Natural killer cell (primary cell): ENCODE measurements at places on chromosomes 3 and 15.

DNA sequence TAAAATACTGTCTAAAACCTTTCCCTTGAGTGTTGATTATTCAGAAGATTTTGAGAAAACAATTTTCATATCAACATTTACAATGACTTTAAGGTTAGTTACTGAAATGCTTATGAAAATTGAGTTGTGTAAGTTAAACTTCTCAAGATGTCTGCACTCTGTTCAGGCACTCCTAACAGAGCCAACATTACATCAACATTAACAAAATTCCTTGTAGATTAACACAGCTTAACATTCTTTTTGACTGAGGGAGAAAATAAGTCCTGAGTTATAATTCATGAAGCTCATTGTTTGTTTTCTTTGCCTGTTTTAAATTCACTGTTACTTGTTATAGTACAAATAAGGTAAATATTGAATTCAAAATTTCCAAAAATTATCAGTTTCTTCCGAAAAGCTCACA lies 9.0 kb downstream of the ACKR4 start:
- DNase-seq: no peak
- H3K4me3 ChIP-seq: no peak overlapping the region
- peaks cover 9% of the 10 kb centered on the region for H3K36me3 ChIP-seq
- no peak overlapping the region for H3K27ac ChIP-seq

GRCh38 chr15:47516558-47516957 lies 200.7 kb upstream of the SEMA6D start:
- H3K4me1 ChIP-seq: no peaks in the 10 kb centered on the region
- no peak overlapping the region for H3K4me3 ChIP-seq
- no peak overlapping the region for H3K27ac ChIP-seq
- H3K36me3 ChIP-seq: no peaks in the 10 kb centered on the region
- H3K27me3 ChIP-seq: no peaks in the 10 kb centered on the region
- no peak for DNase-seq

DNA sequence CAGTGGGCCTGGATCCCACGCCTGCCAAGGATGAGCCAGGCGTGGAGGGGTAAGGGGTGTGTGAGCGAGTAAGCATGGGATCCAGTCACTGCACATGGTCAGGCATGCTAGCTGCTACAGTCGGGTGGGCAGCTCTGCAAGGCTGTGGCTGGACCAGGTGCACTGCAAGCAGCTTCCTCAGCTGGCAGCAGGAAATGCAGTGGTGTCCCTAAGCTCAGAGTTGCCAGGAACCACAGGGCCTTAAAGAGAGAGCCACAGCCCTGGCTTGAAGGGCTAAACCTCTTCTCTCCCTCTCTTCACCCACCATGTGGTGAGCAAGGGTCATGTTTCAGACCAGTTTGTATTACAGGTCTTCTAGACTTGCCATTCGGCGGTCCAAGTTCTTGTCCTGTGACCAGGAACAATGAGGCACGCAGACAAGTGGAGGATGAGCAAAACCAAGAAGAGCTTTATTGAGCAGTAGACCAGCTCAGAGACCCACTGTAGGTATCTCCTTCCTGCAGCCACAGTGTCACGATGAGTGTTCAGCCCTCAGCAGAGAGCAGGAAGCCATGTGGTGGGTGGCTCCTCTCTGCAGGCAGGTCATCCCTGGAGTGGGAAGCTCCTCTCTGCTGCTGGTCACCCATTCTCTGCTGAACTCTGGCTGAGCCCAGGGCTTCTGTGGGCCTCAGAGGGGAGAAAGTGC lies 511.9 kb downstream of the PYDC2 start:
- no peak overlapping the region for H3K4me3 ChIP-seq
- H3K36me3 ChIP-seq: no peaks in the 10 kb centered on the region
- H3K27me3 ChIP-seq: no peaks in the 10 kb centered on the region

DNA sequence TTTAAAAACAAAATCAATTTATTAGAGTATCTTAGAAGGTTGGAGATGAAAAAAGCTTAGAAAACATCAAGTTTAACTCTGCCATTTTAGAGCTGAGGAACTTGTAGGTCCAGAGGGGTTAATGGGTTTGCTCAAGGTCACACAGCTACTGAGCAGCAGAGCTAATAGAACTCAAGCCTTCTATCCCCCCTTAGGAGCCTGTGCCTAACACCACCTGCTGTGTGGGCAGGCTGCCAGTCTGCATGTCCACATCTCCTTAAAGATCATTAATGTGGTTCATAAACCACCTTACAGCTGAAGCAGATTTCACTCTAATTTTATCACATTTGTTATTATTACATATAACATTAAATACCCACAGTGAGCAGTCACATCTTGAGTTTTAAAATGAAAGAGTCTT lies 14.1 kb upstream of the SLC35G2 start:
- H3K4me3 ChIP-seq: no peak overlapping the region
- peaks cover 10% of the 10 kb centered on the region for H3K4me1 ChIP-seq
- H3K27me3 ChIP-seq: no peaks in the 10 kb centered on the region
- H3K36me3 ChIP-seq: no peaks in the 10 kb centered on the region

DNA sequence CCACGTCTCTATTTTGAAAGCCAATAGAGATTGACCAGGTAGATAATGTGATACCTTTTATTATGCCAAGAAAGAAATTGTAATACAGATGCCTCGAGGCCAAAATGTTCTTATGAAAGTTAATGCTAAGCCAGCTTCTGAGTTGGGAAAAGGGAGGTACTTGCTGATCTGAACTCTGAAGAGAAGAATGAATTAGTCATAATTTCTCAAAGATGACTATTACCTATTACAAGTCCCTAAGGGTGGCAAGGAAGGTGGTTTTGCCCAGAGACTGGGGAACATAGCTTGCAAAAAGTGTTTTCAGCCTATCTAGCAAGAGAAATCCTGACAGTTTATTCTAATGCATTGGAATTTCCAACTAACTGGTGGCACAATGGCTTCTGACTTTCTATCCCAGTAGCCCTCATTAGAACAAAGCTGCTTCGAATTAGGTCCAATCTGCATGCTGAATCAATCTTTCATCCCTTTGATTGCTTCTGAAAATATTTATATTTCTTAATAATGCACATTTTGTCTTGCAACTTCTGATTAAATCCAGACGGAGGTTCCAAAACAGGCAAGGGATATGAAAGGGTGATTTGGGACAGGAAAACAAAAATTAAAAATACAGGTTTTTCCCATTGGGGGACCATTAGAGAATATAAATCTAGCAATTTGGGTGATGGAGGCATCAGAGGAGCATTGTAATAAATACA lies 17.7 kb upstream of the NR2F2 start:
- no peaks in the 10 kb centered on the region for H3K4me1 ChIP-seq
- H3K27ac ChIP-seq: no peak overlapping the region
- H3K36me3 ChIP-seq: no peaks in the 10 kb centered on the region
- DNase-seq: no peak

DNA sequence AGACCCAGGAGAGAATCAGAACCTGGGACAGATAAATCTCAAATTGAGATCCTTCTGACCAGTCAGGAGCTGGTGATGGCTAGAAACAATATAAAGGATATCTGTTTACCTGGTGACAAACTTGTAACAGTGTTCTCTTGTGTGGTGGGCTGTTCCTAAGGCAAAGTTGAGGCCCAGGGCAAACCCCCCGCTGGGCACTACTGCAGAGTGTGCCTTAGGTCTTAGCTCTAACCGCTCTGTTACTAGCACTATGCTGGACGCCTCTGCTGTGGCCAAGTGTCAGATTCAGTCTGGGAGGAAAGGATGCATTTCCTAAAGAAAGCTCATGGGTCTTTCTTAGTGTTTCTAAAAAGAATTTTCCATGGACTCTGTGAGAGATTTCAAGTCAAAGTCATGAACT lies 146.5 kb upstream of the MEIS2 start:
- no peak overlapping the region for H3K4me3 ChIP-seq
- H3K27ac ChIP-seq: no peak overlapping the region
- DNase-seq: no peak

- H3K27me3 ChIP-seq: no peaks in the 10 kb centered on the region
- no peak overlapping the region for H3K27ac ChIP-seq
- H3K4me1 ChIP-seq: no peaks in the 10 kb centered on the region
- H3K36me3 ChIP-seq: no peaks in the 10 kb centered on the region
- no peak overlapping the region for H3K4me3 ChIP-seq
Observed at GRCh38 chr3:53949541-53949940, 57.9 kb upstream of the SELENOK start.

GRCh38 chr3:127574880-127575878 lies 15.4 kb downstream of the TPRA1 start:
- H3K27me3 ChIP-seq: no peaks in the 10 kb centered on the region
- peak; percentile 76 for DNase-seq
- peaks cover 22% of the 10 kb centered on the region for H3K4me1 ChIP-seq
- no peak overlapping the region for H3K4me3 ChIP-seq
- peaks cover 23% of the 10 kb centered on the region for H3K36me3 ChIP-seq
- H3K27ac ChIP-seq: no peak overlapping the region

GRCh38 chr3:139454346-139454745 lies 22.0 kb downstream of the RBP2 start:
- no peak overlapping the region for H3K27ac ChIP-seq
- no peak for DNase-seq
- H3K36me3 ChIP-seq: no peaks in the 10 kb centered on the region
- no peak overlapping the region for H3K4me3 ChIP-seq

- no peaks in the 10 kb centered on the region for H3K4me1 ChIP-seq
Observed at GRCh38 chr3:136994772-136995516, 37.2 kb downstream of the IL20RB start.

GRCh38 chr3:8266730-8267131 lies 234.9 kb upstream of the LMCD1 start:
- peaks cover 3% of the 10 kb centered on the region for H3K27me3 ChIP-seq
- H3K4me3 ChIP-seq: no peak overlapping the region
- no peak for DNase-seq
- no peaks in the 10 kb centered on the region for H3K36me3 ChIP-seq

GRCh38 chr3:24023197-24023596 lies 78.1 kb downstream of the NR1D2 start:
- H3K27ac ChIP-seq: no peak overlapping the region
- no peaks in the 10 kb centered on the region for H3K4me1 ChIP-seq
- H3K36me3 ChIP-seq: no peaks in the 10 kb centered on the region
- no peaks in the 10 kb centered on the region for H3K27me3 ChIP-seq
- DNase-seq: no peak

GRCh38 chr3:129747136-129747535 lies 140.7 kb upstream of the PLXND1 start:
- no peaks in the 10 kb centered on the region for H3K36me3 ChIP-seq
- no peak for DNase-seq
- no peaks in the 10 kb centered on the region for H3K4me1 ChIP-seq
- no peak overlapping the region for H3K4me3 ChIP-seq
- no peaks in the 10 kb centered on the region for H3K27me3 ChIP-seq
- no peak overlapping the region for H3K27ac ChIP-seq

- no peaks in the 10 kb centered on the region for H3K4me1 ChIP-seq
- no peaks in the 10 kb centered on the region for H3K36me3 ChIP-seq
- no peak for DNase-seq
Observed at GRCh38 chr3:127535901-127536829, 54.4 kb downstream of the TPRA1 start.

DNA sequence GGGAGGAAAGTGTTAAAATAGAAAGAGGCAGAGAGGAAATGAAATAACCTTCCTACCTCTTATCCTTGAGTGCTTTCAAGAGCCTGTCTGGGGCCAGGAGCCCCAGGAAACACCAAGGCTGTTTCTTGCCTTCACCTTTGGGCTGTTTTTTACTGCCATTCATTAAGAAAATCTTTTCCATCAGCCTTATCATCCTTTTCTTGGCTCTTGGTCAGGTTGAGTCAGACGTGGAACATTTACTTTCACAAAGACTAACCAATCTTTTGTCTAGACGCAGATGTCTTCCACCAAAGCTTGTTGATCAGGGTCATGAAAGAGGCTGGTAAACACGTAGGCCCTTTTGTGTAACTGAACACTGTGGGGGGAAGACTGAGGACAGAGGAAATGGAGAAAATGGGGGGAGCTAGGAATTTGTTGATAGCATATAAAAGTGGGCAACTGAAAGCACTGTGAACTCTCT lies 151.0 kb upstream of the THBS1 start:
- H3K27ac ChIP-seq: no peak overlapping the region
- H3K4me1 ChIP-seq: peaks cover 23% of the 10 kb centered on the region
- DNase-seq: no peak
- H3K4me3 ChIP-seq: no peak overlapping the region

GRCh38 chr3:27326202-27326601 lies 43.0 kb downstream of the NEK10 start:
- no peak overlapping the region for H3K4me3 ChIP-seq
- no peaks in the 10 kb centered on the region for H3K36me3 ChIP-seq
- H3K27me3 ChIP-seq: no peaks in the 10 kb centered on the region
- no peak for DNase-seq

DNA sequence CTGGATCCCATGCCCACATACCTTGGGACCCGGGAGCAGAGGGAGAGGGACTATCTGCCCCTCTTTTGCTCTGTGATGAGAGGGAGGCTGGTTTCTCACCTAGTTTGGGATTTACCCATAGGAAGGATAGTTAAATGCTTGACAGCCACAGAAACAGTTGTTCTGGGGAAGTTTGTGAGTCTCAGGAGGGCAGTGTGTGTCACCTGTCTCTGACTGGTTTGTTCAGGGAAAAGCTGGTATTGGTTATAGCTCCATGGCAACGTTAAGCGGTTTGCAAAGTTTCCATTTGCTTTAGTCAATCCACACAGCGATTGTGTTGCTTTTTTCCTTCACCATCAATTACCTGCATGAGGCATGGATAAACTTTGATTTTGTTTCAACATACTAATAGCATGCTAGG lies 3.7 kb upstream of the TMED3 start:
- no peak overlapping the region for H3K27ac ChIP-seq
- DNase-seq: no peak

GRCh38 chr3:197019021-197019420 lies 10.6 kb downstream of the MELTF start:
- no peaks in the 10 kb centered on the region for H3K27me3 ChIP-seq
- no peak overlapping the region for H3K4me3 ChIP-seq
- DNase-seq: no peak

DNA sequence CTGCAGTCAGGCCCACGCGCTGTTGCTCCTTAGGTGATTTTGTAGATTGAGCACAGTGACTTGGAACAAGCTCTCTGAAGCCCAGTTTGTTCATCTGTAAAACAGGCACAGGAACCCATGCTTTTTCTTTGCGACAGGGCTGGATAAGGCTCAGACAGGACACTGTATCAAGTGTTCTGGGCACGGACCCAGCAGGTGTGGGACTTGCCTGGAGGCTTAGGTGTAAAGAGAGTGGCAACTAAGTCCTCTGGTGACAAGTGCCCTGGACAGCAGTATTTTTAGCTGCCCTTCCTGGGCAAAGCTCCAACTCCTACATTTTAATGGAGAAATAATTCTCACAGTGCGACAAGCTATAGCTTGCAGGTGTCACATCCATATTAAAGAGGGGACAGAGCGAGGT lies 32.2 kb downstream of the CD276 start:
- H3K4me1 ChIP-seq: no peaks in the 10 kb centered on the region
- H3K4me3 ChIP-seq: no peak overlapping the region
- H3K36me3 ChIP-seq: no peaks in the 10 kb centered on the region
- no peaks in the 10 kb centered on the region for H3K27me3 ChIP-seq
- DNase-seq: no peak
